ENCODE measurements at places on chromosomes 1 and 21.

GRCh38 chr1:147600119-147601111 lies 59.1 kb downstream of the BCL9 start:
- DNase-seq: no peak

- DNase-seq: no peak
Measured at GRCh38 chr1:53662169-53662568, 76.8 kb downstream of the GLIS1 start.

DNA sequence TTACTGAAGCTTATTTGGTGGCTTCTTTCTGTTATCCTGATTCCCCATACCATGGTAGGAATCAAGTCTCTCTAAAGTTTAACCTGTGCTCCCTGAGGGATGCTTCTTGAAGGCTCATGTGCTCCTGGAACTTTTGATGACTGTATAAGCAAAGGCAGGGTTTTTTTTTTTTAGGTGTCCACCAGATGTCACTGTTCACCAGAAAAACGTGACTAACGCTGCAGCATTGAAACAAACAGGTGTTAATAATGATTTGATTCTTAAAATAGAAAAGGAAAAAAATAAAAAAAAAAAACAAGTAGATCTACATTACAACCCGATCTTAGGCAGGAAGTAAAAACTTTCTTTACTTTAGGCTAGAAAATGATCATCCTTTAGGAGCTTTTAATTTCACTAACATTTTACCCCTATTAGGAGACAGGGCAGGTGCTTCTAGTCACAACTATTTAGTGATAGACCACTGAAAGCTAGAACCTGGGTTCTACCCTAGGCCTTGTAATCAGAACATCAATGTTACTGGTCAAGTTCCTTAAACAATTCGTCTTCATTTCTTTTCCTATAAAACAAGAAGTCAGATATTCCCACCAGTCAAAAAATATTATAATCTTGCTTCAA lies 223.0 kb downstream of the PLA2G4A start:
- peak; percentile 82 for DNase-seq

GRCh38 chr1:93907718-93908117 lies 1.5 kb downstream of the GCLM start:
- peak; percentile 17 for DNase-seq

GRCh38 chr1:65059930-65060538 lies 88.0 kb upstream of the AK4 start:
- DNase-seq: peak; percentile 65

GRCh38 chr1:109630081-109630897 lies 10.7 kb downstream of the AMPD2 start:
- no peak for DNase-seq

DNA sequence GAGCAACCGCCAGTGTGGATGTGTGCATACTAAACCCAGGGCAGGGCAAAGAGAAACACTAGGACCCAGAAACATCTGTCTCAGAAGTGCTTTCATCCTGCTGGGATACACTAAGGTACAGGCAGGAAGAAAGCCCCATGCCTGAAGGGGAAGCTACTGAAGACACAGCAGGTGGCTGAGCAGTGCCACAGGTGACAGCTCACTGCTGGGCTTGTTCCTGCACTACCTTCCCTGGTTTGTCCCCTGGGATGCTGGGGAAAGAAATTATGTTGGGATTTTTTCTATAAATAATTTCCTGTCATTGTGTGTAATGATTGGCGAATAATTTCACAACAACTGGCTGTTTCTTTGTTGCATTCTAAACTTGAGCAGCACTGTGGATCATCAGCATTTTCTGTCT lies 245.3 kb upstream of the RAB4A start:
- DNase-seq: no peak

GRCh38 chr1:36303244-36303643 lies 2.9 kb upstream of the SH3D21 start:
- DNase-seq: no peak

- peak; percentile 72 for DNase-seq
Measured at GRCh38 chr1:8560611-8561544, 243.0 kb downstream of the SLC45A1 start.

GRCh38 chr21:27406300-27407009 lies 439.6 kb upstream of the ADAMTS5 start:
- no peak for DNase-seq

GRCh38 chr1:223765036-223765718 lies 52.8 kb downstream of the CAPN2 start:
- no peak for DNase-seq

- DNase-seq: no peak
Measured at GRCh38 chr1:201155354-201155753, 1.1 kb upstream of the TMEM9 start.

- DNase-seq: no peak
Measured at GRCh38 chr21:46156678-46157077, 1.3 kb upstream of the FTCD start.

DNA sequence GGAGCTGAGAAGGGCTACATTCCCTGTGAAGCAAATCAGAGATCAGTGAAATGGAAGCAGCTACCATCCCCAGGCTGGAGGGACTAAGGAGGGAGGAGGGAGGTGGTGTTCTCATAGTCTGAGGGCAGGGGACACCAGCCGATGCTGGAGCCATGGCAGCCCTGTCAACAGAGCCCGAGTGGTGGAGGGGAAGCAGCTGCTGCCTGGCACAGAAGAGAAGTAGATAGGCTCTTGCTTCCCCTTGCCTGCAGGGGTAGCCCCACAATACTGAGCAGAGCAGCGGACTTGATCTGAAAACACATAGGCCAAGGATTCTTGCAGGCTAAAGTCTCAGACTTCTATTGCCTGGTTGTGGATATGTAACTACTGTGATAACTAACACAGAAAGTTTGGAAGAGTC lies 255.1 kb downstream of the FGGY start:
- no peak for DNase-seq

GRCh38 chr1:78501203-78501602 lies 10.4 kb downstream of the PTGFR start:
- no peak for DNase-seq

- no peak for DNase-seq
Measured at GRCh38 chr1:235933017-235933765, 66.5 kb upstream of the LYST start.

Measured in NCI-H446 (cell line).